ENCODE measurements at places on chromosomes 3 and 15. TPM values are rescaled to one million over a fixed set of nuclear protein-coding genes. Genes with fewer than 3 reads are reported as not detected.

DNA sequence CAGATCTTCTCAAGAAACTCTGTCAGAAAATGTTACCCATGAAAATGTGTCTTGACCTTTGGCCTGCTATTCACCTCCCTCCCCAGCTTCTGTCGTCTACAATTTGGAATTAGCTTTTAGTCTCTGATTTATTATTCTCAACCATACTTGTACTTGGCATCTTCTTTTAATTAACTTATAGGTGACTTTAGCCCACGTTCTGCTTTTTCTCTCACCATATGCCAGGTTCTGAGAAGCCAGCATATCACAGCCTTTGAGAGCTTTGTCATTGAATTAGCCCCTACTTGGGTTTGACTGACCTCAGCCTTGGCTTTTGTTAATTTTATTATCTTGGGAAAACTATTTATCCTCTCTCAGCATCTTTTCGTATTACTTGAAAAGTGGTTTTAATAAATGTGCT is 355.9 kb downstream of the OXSM start:
- DNase-seq: no peak

DNA sequence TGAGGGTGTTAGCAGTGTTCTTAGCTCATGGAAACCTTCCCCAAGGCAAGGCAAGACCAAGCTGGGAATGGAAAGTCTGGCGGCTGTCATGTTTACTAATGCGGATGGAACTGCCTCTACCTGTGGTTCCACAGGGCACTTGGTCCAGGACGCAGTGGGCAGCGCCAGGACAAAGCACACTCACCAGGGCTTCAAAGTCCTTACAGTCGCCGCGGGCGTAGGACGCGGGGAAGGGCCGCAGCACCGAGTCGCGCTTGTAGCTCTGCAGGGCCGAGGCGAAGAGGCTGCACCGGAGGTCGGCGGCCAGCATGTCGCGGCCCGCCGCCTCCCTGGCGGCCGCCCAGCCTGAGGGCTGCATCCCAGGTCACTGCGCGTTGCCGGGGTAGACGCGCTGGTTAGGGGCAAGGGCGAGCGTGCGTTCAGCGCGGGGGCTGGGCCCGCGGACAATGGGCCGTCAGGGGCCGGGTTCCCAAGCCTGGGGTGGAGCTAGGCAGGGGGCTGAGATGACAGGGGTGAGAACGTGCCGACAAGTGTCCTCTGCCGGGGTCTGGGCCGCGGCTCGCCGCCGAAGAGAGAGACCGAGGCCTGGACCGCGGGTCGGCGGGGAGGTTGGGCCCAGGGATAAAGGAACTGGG is 497 bp downstream of the PARP16 start:
- no peak for DNase-seq

DNA sequence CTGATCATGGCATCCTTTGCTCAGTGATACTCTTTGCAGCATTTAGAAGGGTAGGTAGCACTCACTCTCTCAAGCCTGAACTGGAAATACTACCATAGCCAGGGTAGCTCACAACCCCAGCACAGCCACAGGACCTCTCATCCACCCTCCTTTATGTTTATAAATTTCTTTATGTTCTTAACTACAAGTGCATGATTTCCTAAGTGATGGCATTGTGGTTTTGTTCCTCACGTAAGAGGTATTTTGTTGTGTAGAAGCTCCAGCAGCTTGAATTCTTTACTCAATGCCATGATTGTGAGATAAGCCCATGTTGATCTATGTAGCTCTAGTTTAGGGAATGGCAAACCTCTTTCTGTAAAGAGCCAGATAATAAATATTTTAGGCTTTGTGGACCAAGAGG is 7.9 kb upstream of the RTP3 start:
- DNase-seq: no peak

Gene CHAC1
- polyA plus RNA-seq: 107 TPM
